ENCODE measurements at places on chromosomes 1 and 21. TPM values are rescaled to one million over a fixed set of nuclear protein-coding genes. Genes with fewer than 3 reads are reported as not detected.

GRCh38 chr1:114503916-114504422 lies 7.0 kb downstream of the TRIM33 start:
- DNase-seq = no peak

DNA sequence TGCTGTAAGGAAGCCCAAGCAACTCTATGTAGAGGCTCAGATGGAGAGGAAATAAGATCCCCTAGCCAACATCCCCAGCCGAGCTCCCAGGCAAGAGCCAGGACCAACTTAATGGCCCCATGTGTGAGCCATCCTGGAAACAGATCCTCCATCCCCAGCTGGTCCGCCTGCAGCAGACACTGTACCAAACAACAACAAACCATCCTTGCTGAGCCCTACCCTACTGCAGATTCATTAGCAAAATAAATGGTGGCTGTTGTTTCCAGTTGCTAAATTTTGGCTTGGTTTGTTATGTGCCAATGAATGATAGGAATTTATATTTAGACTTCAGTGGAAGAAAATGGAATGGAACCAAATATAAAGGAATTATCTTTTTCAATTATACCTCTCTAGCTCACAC lies 43.9 kb downstream of the LMX1A start:
- DNase-seq = no peak

- DNase-seq = no peak
Measured at GRCh38 chr1:153339802-153340201, 8.8 kb downstream of the PGLYRP4 start.

DNA sequence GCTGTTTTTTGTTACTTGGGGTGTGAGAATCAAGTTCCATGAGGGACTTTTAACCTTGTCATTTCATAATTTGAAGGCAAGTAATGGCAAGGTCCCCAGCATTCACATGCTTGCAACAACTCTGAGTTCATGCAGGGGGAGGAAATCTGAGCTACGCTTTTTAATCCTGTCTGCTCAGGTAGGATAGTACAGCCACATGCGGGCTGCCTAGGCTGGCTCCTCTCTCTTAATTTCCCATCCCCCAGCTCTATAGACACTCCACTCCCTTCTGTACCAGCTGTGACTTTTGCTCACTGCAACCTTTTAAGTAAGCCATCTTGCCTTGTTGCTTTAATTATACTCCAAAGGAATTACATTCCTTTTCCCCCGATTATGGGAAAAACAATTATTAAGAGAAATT lies 30.1 kb downstream of the PTGFR start:
- no peak for DNase-seq

DNA sequence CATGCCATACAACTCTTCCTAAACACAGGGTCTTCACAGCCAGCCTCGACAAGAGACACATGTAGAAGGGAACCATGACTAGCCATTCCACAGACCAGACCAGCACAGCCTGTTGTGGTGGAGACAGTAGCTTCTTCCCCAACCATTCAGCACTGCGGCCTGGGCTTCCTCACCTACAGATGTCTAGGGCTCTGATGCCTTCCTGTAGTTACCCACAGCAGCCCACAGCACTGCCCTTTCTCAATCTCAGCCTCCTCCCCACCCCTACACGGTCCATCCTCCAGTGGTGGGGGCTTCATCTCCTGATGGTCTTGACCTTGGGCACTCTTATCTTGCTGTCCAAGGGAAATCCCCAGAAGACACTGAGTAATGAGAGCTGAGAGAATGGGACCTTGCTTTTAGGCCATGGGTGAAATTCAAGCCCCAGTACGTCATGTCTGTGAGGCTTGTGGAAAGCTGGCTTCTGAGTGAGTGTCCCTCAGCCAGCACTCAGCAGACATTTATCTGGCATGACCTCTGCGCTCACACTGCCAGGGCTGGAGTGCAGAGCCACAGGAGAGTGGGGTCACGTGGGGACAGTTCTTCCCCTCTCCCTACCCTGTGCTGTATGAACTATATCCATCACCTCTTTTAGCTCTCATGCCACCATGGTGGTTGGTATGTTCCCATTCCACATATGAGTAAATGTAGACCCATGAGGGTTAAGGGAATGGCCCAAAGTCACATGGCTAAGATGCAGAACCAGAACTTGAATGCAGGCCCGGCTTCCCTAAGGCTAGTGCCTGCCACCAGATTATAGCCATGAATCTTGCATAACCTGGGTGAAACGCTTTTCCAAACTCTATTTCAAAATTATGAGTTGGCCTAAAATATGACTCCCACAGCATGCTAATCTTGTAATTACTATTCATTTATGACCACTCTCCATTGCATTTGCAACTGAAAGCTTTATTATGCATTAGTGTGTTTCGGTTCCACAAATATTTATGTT lies 104.7 kb downstream of the HIVEP3 start:
- no peak for DNase-seq

DNA sequence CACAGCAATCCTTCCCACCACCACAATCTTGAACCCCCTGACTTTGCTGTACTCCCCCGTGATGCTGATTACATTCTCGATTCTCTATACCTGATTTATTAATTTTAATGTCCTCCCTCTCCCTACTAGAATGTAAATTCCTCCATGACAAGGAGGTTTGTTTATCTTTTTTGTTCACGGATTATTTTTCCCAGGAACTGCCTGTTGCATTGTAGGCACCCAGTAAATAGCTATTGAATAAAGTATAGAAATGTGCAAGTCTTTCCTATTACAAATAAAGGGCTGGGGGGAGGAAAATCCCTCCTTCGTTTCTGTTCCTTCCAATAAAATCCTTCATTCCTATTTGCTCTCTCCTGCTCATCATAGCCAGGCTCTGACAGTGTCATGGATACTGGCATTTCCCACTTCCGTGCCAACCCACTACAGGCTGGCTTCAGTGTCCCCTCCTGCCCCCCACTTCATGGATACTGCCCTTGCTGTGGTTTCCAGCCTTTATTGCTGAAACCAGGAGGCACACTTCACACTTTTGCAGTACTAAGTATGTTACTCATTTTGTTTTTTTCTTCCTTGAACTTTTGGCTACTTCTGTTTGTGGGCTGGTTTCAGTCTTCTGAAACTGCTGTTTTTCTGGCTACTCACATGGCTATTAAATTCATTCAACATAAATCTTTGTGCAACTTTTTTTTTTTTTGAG lies 7.5 kb downstream of the KIF1B start:
- no peak for DNase-seq

DNA sequence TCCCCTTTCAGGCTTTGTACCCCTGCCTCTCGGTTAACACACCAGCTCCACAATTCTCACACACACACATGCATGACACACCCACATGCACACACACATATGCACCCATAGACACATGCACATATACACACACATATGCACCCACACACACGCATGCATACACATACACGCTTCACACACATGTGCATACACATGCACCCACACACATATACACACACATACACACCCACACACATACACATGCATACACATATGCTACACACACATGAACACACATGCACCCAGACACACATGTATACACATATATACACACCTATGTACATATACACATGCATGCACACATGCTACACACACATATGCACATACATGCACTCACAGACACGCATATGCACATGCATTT lies 61.7 kb upstream of the SLC25A33 start:
- DNase-seq = no peak

DNA sequence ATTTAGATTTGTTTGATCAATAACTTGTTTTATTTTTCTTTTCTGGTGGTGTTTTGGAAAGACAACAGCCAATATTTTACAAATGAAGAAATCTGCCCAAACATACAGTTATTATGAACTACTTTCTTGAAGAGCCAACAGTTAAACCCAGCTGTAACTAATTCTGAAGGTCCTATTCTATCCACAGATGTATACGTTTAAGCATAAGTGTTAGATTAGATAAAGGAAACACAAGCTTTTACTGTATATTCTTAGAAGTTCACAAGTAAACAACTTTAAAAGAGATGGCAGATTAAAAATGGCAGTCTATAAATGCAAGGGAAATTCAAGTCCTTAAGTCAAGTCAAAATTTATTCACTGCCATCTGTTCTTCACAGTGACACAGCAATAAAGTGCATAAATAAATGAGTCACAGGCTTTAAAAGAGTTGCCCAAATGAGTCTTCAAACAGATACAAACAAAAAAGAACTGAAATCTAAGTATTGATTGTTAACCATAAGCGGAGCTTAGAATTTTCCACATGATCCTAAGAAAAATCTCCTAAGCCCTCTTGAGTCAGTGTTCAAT lies 49.9 kb upstream of the KCNH1 start:
- no peak for DNase-seq

GRCh38 chr1:66182551-66183178 lies 351.3 kb upstream of the SGIP1 start:
- DNase-seq = no peak

DNA sequence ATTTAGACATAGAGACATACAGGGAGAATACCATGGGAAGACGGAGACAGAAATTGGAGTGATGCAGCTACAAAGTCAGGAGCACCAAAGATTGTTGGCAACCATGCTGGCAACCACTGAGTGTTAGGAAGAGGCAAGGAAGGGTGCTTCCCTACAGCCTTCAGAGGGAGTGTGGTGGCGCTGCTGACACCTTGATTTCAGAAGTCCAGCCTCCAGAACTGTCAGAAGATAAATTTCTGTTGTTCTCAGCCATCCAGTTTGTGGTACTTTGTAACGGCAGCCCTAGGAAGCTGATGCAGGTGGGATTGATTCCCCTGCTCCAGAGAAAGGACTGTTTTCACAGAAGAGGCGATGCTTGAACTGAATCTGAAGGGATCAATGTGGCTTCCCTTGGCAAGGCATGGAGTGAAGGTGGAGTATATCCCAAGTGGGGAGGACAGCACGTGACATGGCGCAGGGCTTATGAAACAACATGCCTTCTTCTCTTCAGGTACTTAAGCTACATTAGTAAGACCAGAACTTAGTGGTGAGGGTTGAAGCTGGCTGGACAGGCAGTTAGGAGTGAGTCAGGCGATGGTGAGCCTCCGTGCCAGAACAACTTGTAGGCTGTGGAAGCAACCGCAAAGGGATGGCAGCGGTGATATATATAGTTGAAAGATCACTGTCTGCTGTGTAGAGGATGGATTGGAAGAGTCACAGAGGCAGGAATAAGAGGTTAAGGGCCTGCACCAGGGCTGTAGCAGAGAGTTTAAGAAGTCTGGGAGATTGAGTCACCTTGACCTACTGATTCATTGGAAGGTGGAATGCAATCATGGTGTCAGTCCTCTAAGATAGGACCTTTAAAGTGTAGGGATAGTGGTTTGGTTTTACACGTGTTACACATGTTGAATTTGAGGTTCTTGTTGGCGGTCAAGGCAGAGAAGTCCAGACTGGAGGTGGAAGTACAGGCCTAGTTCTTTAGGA lies 2.1 kb downstream of the LEPR start:
- DNase-seq = no peak

Gene VSIG8
- total RNA-seq = not detected

Gene FYB2
- not detected for total RNA-seq

Gene LCE1D
- total RNA-seq = not detected

Gene CYP4B1
- total RNA-seq = not detected

Gene PCNT
- total RNA-seq = 72.4 TPM
